ENCODE measurements at places on chromosomes 1 and 21.

DNA sequence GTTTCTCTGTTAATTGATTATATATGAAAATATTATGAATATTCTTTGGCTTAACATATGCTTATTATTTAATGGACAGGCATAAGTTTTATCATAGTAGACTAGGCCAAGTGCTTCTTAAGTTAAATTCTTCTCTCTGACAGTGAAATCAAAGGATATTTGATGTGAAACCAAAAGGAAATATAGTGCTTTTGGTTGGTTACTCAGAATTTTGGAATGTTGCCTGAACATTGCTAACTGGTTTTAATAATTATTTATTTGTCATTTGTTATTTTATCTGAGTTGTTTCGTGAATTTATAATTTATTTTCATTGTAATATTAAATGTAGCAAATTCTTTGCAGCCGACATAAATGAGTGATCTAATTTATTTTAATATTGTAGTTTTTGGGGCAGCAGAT, 18.3 kb downstream of the HOOK1 start:
- DNase-seq: no peak

DNA sequence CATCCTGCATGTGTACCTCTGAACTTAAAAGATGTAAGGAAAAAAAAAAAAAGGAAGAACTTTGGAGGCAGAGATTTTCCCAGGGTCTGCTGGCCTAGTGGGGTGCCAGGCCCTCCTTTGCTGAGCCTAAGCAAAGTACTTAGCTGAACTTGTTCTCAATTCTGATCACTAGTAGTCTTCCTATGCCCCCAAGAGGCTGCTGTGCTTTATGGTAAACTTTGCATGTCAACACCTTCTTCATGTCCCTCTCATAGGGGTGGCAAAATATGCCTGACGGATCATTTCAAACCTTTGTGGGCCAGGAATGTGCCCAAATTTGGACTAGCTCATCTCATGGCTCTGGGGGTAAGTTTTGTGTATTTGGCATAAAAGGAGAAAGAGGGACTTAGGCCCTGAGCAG, 1.4 kb upstream of the USP21 start:
- DNase-seq: no peak

DNA sequence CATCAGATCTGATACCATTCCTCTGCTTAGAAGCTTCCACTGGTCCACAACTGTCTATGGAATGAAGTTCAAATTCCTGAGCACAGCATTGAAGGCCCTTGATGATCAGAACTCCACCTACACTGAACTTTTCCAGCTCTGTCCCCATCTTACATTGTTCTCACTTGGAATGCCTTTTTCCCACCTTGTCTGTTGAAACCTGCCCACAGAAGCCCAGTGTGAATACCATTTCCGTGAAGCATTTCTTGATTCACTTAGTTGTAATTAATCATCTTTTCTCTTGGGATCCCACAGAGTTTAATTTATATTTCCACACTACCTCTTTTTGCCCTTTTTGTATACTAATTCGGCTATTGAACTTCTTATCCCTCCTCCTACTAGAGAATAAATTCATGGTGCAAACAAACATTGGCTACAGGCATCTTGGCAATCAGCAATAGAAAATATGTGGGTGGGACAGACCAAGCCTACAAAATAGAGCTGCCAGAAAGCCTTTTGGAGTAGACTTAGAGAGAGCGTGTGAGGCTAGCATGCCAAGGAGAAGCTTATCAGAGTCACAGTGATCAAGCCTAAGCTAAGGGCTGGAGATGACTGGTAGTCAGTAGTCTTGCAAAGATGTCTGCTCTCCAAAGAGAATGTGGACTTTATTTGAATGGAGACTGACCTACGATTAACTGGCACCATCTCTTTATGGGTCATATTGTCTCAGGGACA, 26.1 kb downstream of the NHLH2 start:
- DNase-seq: no peak

GRCh38 chr1:23558872-23559135, 497 bp downstream of the ID3 start:
- no peak for DNase-seq

DNA sequence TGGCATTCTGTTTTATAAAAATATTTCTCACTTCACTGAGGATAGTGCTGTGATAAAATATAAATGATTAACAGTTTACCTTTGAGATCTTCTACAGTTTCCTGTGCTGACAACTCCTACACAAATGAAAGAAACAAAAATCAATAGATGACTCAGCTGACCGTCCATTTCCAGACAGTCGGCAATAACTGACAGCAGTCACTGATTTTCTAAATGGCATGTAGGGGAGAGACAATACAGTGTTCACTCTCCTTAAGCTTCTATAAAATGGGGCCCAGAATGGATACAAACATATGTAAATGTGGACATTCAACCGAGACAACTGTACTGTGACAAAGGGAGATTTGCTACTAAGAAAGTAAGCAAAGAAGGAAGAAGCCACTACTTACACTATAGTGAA, 34.3 kb downstream of the PCNX2 start:
- DNase-seq: no peak
